ENCODE measurements at places on chromosomes 7 and 10.

DNA sequence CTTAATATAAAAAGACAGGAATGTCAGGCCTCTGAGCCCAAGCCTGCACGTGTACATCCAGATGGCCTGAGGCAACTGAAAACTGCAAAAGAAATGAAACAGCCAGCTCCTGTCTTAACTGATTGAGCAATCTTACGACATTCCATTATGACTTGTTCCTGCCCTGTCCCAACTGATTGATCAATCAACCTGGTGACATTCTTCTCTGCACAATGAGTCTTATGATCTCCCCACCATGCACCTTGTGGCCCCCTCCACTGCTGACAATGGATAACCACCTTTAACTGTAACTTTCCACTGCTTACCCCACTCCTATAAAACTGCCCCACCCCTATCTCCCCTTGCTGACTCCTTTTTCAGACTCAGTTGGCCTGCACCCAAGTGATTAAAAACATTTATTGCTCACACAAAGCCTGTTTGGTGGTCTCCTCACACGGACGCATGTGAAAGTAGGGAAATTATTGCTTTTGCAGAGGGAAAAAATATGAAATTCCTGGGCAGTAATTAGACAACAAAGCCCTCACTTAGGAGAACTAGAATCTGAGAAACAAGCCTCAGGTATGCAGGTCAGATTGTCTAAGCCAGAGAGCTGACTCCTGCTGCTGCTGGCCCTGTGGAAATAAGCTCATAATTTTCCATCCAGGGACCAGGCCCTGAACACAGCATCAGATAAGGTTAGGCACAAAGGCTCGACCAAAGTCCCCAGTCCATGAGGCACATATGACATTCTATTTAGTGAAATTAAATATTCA is 5.3 kb downstream of the CYP3A7 start:
- DNase-seq, result no peak

DNA sequence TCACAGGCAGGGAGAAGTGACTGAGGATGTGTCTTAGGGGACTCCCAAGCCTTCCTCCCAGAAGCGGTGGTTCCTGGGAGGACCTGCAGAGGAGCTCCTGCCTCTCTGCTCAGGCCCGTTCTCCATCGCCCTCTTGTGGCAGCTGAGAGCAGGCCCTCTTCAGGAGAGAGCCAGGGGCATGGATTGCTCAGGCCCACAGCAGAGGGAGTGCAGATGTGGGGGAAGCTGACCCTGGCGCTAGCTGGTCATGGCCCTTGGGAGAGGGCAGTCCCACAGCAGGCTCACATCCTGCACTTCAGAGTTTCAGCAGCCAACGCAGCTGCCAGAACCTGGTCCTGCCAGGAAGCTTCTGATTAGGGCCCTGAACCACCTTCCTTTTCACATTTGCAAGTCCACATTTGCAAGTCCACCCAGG is 94.8 kb upstream of the TARP start:
- DNase-seq, result peak; percentile 90

- DNase-seq, result no peak
Measured at GRCh38 chr10:75195035-75195763, 15.4 kb upstream of the VDAC2 start.

DNA sequence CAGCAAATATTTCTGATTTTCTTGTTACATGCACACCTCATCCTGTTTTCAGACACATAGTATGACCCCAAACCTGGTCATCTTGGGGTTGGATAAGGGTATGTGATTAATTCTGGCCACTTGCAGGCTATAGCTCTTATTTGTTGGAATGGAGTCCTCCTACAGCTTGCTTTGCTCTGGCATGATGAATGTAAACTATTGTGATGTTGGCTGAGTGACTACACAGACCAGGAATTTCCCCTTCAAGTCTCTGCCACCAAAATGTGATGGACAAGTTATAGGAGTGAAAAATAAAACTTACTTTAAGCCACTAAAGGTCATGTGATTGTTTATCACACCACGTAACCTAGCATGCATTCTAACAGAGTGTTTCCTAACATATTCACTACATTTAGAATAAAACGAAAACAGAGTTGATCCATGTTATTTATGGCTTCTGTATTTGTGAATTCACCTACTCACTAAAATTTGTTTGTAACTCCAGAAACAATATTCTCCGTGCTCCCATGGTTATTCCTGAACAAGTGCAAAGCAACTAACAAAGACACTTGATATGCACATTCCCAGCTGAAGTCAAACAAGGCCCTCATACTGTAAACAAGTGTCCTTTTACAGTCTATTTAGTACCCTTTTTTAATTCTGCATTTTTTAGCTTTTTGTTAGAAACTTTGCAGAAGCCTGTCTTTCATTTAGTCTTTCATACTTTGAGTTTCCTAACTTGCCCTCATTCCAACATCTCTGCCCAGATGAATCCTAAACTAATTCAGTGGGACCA is 599.2 kb upstream of the PCDH15 start:
- no peak for DNase-seq

GRCh38 chr10:87974769-87975168 is 111.3 kb downstream of the PTEN start:
- DNase-seq, result no peak

DNA sequence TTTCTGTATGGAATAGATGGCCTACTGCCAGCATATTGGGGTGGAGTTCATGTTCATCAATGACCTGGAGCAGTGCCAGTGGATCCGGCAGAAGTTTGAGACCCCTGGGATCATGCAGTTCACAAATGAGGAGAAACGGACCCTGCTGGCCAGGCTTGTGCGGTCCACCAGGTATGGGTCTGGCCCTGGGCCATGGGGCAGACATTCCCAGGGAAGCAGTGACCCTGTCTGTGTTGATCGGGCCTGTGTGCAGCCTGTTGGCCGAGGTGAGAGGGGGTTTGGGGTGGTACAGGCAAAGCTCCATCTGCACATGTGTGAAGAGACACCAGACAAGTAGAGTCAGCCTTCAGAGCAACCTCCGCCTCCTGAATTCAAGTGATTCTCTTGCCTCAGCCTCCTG is 67.3 kb downstream of the OGDH start:
- DNase-seq, result no peak

DNA sequence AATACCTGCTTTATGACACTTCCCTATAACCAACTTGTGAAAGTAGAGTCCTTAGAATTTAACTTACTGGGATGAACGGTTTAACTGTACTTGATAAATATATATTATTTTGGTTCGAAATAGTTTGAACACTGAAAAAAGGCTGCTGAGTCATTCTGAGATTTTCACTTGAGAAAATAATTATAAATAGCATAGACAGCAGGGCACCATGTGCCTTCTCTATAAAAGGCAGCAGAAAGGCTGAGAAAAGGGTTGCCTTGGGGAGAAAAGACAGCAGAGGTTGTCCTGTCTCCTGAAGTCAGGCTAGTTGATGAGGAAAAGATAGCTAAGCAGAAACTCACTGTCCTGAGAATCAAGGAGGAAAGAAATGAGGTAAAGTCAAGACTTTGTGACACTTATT is 92.4 kb downstream of the CTTNBP2 start:
- no peak for DNase-seq
